ENCODE measurements at places on chromosomes 7 and 10. TPM values are rescaled to one million over a fixed set of nuclear protein-coding genes. Genes with fewer than 3 reads are reported as not detected.

The DNAJC12 gene
- 2.7 TPM for total RNA-seq

The ATP6V0A4 gene
- not detected for total RNA-seq

The AOC1 gene
- 0.46 TPM for total RNA-seq

The GARS1 gene
- total RNA-seq, result 98.1 TPM

The OPALIN gene
- total RNA-seq, result not detected

The CYP26A1 gene
- not detected for total RNA-seq

The MAD1L1 gene
- total RNA-seq, result 24.7 TPM

The EBLN1 gene
- not detected for total RNA-seq

The VWC2 gene
- total RNA-seq, result 0.60 TPM

The HSPA12A gene
- total RNA-seq, result 20.5 TPM

The MAPK8 gene
- 29.1 TPM for total RNA-seq

The SNX10 gene
- total RNA-seq, result 6.5 TPM

The TFR2 gene
- 0.83 TPM for total RNA-seq

The C7orf57 gene
- total RNA-seq, result not detected

The RADIL gene
- total RNA-seq, result 4.3 TPM

The GLRX3 gene
- total RNA-seq, result 73.8 TPM

The CAMK1D gene
- 12.2 TPM for total RNA-seq

The NODAL gene
- not detected for total RNA-seq

The FZD8 gene
- 16.1 TPM for total RNA-seq

The STEAP4 gene
- 124 TPM for total RNA-seq

The PDAP1 gene
- total RNA-seq, result 95.6 TPM

The CCNY gene
- 65.8 TPM for total RNA-seq

The SLC18A3 gene
- total RNA-seq, result not detected

The PLAC9 gene
- total RNA-seq, result 62.4 TPM

The CCDC6 gene
- total RNA-seq, result 60.4 TPM

The CACNA2D1 gene
- 34.3 TPM for total RNA-seq

The MET gene
- total RNA-seq, result 26.8 TPM

The ATOH7 gene
- total RNA-seq, result not detected

The TSPAN33 gene
- 5.2 TPM for total RNA-seq

The SLC26A3 gene
- not detected for total RNA-seq

The STEAP2 gene
- 45.9 TPM for total RNA-seq

The EN2 gene
- 0.14 TPM for total RNA-seq

The ASAH2B gene
- 2.8 TPM for total RNA-seq

The SEC31B gene
- 7.0 TPM for total RNA-seq

The ADAM22 gene
- 18.4 TPM for total RNA-seq

The OLAH gene
- total RNA-seq, result 1.9 TPM

The CNPY1 gene
- not detected for total RNA-seq

The CYP3A7 gene
- total RNA-seq, result not detected
